Stimulated activated naive CD4-positive, alpha-beta T cell treated with Interleukin-2 at 50 U/mL for 16 hours (primary cell): ENCODE measurements at places on chromosomes 1 and 21.
A peak's percentile ranks its signal among the peaks of the same experiment; 100 is the strongest.

DNA sequence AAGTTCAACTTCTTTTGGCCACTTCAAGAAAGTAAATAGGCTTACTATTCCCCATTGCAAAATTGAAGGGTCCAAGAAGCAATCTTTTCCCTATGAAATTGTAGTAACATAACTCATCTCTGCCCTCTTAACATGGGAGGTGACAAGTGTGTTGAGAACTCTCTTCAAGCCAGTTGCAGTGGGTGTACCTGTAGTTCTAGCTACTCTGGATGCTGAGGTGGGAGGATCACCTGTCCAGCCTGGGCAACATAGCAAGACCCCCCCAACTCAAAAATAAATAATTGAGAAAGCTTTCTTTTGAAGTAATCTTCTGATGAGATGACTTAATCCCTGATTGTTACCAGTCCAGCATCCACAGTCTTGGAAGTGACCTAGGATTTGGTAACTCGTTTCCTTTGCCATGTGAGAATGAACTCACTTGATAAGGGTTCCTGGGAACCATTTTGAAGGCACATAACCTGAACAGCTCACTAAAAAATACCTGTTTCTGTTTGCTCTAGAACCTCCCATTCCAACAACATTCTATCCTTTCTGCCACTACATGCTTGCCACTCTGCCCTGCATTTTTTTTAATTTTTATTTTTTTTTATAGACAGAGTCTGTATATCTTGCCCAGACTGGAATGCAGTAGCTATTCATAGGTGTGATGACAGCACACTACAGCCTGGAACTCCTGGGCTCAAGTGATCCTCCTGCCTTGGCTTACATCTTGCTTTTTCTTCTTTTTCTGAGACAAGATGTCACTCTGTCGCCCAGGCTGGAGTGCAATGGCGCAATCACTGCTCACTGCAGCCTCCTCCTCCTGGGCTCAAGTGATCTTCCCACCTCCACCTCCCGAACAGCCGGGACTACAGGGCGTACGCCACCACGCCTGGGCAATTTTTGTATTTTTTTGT lies 1.4 kb upstream of the IPO9 start:
- DNase-seq, result no peak

DNA sequence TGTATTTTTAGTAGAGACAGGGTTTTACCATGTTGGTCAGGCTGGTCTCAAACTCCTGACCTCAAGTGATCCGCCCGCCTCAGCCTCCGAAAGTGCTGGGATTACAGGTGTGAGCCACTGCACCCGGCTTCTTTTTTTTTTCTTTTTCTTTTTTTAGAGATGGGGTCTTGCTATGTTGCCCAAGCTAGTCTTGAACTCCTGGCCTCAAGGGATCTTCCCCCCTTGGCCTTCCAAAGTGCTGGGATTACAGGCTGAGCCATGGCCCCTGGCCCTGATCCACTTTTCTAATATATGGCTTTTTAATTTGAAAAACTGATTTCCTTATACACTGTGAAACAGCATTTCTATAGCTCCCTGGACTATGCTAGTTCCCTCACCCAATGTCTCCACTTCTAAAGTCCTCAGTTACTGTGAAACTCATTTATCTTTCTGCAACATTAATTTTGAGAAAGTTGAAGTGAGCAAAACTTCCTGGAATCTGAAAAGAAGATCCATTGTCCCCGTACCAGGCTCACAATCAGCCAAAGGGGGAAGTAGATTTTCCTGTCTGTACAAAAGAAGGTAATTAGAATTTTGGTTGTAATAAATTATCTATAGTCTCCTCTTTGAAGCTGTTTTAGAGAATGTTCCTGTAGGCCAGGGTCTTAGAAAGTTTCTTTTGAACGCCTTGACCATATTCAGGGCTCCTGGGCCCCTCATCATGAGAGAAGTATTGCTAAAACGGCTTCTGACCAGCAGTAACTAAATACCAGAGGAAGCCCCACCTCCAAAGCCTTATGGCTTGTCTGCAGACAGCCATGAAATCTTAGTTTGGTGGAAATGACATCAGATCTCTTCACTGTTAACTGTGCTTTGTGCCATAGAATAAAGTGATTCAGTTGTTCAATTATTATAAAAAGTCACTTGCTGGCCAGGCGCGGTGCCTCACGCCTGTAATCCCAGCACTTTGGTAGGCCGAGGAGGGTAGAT lies 34.9 kb downstream of the DEGS1 start:
- no peak for DNase-seq

GRCh38 chr1:79005945-79006344 lies 585 bp downstream of the ADGRL4 start:
- no peak for DNase-seq

GRCh38 chr21:35202431-35202830 lies 153.3 kb upstream of the RUNX1 start:
- DNase-seq, result no peak

DNA sequence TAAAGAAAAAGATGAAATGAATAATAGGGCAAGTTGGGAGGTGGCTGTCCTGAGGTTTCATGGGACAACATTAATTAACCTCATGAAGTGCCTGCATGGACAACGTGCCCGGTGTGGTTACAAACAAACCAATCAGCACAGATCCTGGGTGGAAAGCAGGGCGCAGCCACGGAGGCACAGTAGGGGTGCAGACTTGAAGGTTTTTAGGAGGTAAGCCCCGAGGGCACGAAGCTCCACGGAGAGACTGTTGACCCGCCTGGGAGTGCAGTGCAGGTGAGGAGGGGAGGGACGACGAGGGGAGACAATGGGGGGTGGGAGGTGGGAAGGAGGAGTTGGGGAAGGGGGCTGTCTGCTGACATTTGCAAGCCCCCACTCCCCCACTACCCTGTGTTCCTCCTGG lies 2.3 kb upstream of the RIPK4 start:
- DNase-seq, result no peak

DNA sequence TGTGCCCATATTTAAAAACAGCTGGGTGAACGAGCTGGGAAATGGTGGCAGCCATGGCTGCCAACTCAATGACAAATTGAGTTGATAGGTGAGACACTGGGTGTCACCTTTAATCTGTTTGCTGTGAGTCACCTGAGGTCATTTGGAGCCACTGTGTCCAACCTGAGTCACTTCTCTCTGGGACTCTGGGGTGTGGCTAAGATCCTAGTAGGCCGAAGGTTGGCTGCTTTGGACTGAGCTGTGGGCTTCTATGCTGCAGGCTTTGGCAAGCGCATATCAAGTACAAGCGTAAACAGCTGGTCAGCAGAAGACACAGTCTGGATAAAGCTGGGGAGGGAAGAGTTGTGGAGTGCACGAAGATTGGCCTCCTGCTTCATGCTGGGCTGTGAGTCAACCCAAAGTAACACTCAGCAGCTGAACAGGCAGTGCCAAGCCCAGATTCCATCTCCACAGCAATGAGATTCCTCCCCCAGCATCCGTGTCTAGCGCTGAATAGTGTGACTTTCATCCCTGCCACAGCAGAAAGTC lies 24.0 kb downstream of the TEX35 start:
- DNase-seq, result no peak

DNA sequence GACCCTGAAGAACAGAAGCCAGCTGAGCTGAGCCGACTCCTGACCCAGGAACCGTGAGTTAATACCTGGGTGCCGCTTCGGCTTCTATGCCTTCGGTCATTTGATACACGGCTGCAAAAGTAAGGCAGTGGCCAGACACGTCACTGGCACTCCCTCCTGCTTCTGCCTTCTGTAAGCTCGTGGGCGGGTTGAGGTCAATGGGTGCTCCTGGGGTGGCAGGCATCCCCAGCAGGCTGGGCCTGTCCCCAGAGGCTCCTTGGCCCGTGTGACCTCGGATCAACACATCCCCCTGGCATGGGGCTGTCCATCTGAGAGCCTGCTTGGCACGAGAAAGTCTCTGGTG lies 35.7 kb upstream of the COL6A1 start:
- no peak for DNase-seq

DNA sequence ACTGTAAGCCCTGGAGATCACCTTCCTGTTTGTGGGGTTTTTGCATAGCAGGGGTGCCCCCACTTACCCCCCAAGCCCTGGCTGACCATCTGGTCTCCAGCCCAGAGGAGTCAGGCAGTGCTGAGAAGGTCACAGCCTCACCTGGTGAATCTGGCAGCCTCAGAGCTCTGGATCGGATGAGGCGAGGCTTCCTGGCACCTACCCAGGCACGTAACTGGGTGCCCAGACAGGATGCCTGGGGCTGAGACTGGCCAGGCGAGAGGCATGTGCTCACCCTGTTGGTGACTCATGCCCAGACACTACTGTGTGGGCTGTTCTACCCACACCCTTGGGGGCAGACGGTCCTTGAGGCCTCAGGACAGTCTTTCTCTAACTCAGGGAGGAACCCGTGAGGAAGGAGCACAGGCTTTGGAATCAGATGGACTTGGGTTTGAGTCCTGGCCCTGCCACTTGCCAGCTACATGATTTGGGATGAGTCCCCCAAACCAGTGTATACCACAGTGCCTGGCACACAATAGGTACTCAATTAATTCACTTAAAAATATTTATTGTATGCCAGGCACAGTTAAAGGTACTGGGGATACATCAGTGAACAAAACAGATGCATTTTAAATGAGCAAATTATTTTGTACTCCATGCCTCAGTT lies 15.1 kb upstream of the PADI3 start:
- DNase-seq, result no peak

DNA sequence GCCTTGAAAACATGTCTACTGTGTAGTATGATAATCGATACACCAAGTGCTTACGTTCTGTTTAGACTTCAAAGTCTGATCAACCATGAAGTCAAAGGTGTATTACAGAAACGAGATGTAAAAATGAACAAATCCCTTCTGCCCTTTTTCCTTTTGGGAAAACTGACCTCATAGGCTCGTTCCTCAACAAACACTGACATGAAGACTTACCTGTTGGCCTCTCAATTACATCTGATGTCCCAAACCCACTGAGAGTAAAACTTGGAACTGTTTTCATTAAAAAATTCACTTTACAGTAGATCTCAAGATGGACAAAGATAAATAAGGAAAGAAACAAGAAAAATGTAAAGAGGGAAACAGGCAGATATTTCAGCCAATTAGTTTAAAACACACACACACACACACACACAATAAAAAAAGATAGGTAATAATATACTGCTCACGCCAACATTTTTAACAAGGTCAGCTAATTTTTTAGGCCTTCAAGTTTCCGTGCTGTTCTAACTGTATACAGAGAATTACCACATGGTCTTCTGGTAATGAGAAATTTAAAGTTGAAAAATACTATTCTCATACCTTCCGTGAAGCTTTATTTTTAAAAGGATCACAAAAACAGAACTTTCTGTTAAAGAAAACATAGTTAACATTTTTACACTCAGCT lies 2.1 kb downstream of the HMGN1 start:
- no peak for DNase-seq

DNA sequence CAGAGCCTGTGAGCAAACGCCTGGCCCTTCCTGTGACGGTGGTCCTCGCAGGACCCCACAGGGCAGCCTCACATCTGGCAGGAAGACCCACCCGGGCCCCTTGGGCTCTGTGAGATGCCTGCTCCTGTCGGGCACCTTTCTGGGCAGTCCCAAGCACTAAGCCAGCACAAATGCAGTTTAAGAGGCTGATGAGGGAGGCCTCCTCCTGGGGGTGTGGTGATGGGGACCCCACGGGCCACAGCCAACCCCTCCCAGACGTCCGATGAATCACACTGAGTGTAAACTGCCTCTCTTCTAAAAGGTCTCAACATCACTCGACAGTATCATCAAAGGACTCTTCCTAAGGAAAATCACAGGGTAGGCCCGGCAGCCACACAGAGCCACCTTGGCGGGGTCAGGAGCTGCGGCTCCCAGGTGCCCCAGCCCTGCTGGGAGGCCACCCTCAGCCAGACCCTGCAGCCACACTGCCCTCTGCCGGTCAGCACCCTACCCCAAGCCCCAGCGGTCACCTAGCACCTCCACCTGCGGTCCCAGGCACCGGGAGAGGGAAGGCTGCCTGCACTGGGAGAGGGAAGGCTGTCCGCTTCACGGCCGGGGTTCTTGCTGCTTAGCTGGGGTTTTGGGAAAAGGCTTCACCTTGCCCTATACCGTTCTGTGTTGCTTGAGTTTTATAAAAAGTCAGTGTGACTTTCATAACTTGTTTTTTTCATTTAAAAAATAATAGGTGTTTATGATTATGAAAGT lies 3.9 kb upstream of the PRKCZ start:
- DNase-seq, result peak; percentile 30

DNA sequence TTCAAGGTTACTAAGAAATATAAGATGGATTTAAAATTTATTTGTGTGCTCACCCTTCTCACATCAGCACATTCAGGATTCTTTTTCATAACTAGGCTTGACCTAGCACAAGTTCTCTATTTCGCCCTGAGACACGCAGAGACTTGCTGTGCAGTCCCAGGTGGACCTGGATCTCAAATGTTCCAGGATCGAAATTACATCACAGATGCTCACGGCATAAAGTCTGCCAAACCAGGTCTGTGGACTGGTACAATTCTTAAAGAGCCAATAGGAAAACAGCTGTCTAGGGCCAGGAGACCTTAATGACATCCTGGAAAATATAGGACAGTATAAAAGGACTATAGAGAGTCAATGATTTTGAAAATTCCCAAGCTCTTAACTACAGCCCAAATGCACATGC lies 2.2 kb downstream of the PGBD5 start:
- DNase-seq, result no peak

DNA sequence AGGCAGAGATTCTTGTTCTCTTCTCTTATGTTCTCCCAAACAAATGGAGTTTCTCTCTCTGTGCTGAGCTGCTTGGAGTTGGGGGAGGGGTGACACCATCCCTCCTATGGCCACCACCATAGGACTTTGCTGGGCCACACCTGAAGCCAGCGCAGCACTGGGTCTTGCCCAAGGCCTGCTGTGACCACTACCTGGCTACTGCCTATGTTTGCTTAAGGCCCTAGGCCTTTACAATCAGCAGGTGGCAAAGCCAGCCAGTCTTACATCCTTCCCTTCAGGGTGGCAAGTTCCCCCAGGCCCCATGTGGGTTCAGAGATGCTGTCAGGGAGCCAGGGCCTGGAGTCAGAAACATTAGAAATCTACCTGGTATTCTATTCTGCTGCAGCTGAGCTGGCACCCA lies 6.3 kb upstream of the MTARC2 start:
- DNase-seq, result no peak
